Stimulated activated CD4-positive, alpha-beta T cell treated with anti-CD3 and anti-CD28 coated beads, Interleukin-4, amount 100 ng/mL, for 1 hour (primary cell): ENCODE measurements at places on chromosomes 4 and X.

GRCh38 chr4:8723222-8723980 lies 130.8 kb downstream of the CPZ start:
- no peak for DNase-seq

DNA sequence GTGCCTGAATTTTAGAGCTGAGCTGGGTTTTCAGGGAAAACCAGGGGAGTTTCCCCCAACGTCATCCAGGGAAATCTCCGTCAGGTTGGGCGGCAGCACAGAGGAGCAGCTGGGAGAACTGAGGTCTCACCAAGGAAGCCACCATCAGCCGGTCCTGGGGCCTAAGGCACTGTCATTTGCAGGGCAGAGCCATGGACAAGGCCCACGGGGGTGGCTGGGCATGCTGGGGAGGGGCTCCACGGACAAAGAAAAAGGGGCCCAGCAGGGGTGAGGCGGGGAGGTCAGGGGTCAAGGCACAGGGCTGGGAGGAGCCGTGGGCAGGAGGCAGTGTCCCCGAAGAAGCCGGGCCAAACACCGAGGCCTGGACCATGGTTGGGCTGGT lies 109.8 kb downstream of the HMX1 start:
- DNase-seq, result no peak

DNA sequence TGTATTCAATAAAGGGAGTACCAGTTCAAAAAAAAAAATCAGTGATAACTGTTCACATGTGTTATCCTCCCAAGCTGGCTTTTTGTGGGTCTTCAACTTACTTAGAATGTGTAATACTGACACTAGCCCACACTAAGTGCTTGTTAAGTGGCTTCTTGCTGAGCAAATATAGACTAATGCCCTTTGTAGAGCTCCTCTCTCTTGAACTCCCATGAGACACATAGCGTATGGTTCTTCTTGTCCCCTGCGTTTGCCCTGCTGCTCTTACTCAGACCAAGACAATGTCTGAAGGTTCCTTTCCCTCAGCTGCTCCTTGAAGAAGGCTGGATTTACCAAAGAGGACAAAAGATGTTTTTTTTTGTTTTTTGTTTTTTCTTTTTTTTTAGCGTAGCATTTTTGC lies 110.9 kb downstream of the FRAS1 start:
- no peak for DNase-seq

GRCh38 chr4:169662206-169662605 lies 41.8 kb downstream of the CLCN3 start:
- DNase-seq, result no peak

DNA sequence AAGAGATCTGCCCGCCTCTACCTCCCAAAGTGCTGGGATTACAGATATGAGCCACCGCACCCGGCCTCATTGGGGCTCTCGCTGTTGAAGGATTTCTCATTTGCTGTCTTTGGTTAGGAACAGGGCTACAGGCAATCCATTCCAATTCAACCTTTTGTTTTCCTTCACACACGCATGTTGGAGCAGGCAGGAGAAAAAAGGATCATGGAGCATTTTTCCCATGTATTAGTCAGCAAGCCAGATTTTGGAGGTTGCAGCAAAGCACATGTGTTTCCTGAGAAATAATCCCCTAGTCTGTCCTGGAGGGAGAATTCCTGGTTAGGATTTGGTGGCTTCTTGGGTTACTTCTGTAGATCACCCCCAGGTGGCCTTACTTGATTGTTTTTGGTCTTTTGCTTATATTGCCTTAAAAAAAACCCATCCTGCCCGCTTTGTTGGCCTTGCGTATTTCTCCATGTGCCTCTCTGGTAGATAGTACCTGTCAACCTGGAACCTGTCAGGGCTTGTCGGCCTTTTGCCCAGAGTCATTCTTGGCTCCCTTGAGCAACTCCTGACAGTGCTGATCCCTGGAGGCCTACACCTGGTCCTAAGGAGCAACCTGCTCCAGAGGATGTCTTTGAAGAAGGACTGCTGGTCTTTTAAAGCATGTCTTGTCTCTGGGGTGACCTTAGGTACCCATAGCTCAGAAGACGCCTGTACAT lies 82.4 kb upstream of the CLCN4 start:
- DNase-seq, result no peak

DNA sequence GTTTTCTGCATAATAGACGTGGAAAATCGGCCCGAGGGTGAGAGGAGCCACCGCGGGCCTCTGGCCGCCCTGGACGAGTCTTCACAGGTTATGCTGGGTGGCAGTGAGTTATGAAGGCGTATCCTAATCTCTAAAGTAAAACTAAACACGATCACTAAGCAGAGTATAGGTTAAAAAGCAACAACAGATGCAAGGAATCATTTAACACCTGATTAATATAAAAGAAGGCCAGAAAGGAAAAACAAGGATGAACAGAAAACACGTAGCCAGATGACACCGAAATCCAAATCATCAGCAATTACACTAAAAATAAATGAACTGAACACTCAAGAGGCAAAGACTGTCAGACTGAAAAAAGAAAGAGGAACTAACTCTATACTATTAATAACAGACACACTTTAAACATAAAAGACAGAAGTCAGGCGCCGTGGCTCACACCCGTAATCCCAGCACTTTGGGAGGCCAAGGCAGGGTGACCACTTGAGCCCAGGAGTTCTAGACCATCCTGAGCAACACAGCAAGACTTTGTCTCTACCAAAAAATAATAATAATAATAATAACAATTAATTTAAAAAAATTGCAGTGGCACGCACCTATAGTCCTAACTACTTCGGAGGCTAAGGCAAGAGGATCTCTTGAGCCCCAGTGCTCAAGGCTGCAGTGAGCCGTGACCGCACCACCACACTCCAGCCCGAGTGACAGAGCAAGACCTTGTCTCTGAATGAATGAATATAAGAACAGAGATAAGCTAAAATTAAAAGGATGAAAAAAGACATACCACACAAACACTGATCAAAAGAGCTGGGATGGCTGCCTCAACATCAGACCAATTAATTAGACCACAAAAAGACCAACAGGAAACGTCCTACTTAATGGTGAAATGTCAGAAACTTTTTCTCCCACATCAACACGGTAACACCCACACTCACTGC lies 30.0 kb downstream of the CTBP1 start:
- no peak for DNase-seq

GRCh38 chr4:150402871-150403272 lies 179.1 kb upstream of the MAB21L2 start:
- no peak for DNase-seq

GRCh38 chrX:1420371-1420770 lies 28.5 kb upstream of the SLC25A6 start:
- DNase-seq, result no peak

DNA sequence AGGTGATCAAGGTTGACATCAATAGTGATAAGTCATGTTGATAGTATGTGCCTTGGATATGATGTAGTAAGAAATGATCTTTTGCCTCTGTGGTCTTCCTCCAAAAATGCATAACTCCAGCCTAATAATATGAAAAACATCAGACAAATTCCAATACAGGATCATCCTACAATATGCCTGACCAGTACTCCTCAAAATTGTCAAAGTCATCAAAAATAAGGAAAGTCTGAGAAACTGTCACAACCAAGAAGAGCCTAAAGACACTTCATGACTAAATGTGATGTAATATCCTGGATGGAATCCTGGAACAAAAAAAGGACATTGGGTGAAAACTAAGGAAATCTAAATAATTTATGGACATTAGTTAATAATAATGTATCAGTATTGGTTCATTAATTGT lies 50.3 kb upstream of the LCORL start:
- DNase-seq, result no peak

DNA sequence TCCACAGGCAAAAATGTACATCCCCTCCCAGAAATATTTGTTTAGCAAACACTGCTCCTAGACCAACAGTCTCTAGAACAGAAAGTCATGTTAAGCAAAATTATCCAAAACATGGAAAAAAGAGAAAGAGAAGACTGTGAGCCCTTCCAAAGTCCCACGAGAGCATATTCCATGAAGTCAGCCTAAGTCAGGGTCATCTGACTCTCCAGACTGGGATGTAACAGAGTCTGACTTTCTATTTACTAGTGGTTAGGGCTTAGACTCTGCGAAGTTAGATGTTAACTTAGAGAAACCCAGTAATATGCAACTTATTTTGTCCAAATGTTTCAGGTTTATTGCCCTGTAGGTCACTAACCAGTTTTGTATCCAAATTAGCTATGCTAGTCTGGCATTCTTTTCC lies 102.3 kb downstream of the MID1 start:
- DNase-seq, result no peak

- DNase-seq, result no peak
Measured at GRCh38 chr4:31007858-31008257, 287.7 kb downstream of the PCDH7 start.

- DNase-seq, result no peak
Measured at GRCh38 chr4:37367901-37368300, 123.4 kb downstream of the NWD2 start.
